ENCODE measurements at places on chromosomes 2 and 18. TPM values are rescaled to one million over a fixed set of nuclear protein-coding genes. Genes with fewer than 3 reads are reported as not detected.
A peak's percentile ranks its signal among the peaks of the same experiment; 100 is the strongest.

The LYG2 gene
- total RNA-seq: not detected

DNA sequence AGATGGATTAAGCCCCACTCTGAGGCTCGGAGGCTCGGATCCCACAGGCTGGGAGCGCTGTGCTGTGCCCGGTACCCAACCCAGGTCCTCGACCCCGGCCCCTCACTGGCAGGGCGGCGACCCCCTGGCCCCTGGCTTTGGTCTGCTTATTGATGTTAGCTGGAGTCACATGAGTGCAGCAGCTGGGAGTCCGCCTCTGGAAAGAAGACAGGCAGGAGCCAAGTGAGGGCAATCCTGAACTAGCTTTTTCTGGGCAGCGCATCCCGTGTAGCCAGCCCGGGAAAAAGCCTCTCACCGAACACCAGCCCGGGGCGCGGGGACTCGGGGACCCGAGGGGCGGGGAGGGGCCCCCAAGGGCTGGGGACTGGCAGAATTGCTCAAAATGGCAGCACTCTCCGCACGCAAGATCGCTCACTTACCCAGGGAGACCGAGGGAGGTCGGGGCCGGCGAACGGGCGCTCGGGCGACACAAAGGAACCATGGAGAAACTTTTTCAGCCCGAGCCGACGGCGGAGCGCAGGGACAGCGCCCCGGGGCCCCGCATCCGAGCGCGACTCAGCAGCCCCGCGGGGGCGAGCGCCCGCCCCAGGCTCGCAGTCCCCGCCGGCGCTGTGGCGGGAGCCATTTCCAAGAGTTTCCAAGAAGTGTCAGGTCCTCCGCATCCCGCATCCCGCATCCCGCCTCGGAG is 567 bp downstream of the TMEM200C start:
- peak; percentile 8 for DNase-seq

The KRCC1 gene
- 42.1 TPM for total RNA-seq

The TXNDC2 gene
- total RNA-seq: 0.06 TPM

The C1QL2 gene
- not detected for total RNA-seq

DNA sequence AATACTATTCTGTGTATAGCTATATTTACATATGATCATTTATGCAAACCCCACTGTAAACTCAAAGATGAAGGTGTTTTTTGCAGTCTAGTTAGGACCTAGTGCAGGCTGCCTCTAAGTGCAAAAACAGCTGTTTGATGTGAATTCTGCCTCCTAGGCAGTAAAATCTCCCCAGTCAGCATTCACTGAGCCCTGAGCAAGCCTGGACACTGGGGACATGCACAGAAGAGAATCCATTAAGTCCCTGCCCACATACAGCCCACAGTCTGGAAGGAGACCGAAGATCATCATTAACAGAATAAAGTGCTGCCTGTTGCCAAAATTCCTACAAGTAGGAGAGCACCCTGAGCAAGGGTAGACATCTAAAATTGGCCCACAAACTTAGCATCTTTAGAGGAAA is 14.4 kb upstream of the BIN1 start:
- DNase-seq: no peak

- peak; percentile 88 for DNase-seq
Measured at GRCh38 chr2:43707255-43708015, 31.2 kb upstream of the C1GALT1C1L start.

- no peak for DNase-seq
Measured at GRCh38 chr18:12637901-12638643, 19.8 kb downstream of the SPIRE1 start.

DNA sequence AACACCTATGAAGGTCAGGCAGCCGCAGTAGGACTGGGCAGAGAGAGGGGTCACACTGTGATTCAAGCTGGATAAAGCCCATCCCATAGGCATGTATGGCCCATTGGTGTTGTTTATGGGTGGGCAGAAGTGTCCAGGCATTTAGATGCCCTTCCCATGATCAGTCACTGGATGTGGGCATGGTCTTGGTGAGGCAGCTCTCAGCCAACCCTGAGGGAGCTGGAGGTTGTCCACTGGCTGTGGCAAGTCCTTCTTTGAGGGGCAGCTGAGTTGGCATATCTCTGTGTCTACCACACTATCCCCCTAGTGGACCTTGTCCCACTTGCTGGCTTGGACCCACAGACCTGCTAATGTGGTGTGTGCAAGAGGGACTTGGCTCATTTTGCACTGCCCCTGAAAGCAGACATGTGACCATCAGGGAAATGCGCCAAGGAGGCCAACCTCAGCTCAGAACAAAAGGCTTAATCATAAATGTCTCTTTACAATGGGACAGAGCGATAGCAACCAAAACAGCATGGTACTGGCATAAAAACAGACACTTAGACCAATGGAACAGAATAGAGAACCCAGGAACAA is 82.0 kb downstream of the TMEM17 start:
- DNase-seq: no peak

DNA sequence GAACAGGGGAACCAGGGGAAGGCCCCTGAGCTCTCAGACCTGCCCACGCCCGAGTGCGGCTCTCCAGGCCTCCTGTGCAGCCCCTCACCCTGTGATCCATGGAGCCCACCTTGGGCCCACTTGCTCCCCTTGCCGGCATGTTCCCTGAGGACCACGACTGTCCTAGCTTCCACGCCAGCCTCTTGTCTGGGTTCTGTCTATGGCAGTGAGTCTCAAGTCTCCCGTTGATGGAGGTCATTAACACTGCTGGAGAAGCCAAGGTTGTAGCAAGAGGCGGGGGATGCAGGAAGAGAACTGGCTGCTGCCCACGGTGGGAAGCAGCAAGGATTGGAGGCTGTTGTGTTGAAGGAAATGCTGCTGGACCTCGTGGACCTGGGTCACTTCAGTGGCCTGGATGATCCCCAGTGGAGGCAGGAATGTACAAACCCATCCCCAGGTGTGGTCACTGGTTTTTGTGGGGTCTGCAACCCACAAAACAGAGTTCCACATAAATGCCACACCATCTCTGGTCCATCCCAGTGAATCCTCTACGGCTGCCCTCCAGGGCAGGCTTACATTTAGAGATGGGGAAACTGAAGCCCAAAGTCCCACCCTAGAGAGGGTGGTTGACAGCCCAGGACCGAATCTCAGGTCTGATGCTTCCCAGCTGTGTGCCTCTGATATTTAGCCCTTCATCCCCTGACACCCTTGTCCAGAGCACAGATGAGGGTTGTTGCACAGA is 150.3 kb downstream of the NDUFA10 start:
- DNase-seq: no peak

GRCh38 chr18:56787390-56787789 is 136.2 kb downstream of the WDR7 start:
- DNase-seq: no peak

- DNase-seq: peak; percentile 49
Measured at GRCh38 chr18:11320986-11321385, 171.6 kb upstream of the PIEZO2 start.

DNA sequence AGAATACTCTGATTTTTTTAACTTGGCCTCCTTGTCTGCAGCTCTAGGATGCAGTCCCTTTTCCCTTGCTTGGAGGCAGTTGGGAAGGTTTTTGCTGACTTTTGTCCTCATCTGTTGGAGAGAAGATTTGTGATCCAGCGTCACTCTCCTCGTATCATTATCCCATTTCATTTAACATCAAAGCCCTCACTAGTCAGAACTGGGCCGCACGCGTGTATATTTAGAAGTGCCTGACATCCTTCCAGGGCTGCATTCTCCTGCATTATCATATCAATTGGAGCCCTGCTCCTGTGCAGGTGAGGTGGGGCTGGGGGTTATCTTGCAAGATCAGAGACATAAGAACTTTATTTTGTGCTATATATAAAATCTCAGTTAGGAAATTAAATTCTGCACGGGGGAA is 435.1 kb upstream of the HS6ST1 start:
- no peak for DNase-seq

The BOLL gene
- total RNA-seq: not detected

The LHCGR gene
- total RNA-seq: not detected

DNA sequence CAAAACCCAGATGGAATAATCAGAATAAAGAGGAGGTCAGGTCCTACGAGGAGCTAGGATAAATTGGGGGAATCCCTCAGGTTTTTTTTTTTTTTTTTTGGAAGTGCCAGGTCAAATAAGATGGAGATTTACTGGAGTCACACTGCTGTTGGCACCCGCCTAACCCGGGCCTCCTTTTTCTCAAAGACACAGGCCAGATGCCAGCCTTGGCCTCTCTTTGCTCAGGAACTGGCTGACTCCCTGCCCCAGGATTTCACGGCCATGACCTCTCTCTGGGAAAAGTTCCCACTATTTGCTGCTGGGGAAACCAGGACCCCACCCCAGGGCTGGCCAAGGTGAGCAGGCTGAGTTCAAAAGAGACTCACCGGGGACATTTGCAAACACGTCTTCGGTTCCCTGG is 2.5 kb downstream of the CD8A start:
- DNase-seq: no peak

GRCh38 chr2:191497822-191498221 is 180.1 kb upstream of the NABP1 start:
- no peak for DNase-seq

DNA sequence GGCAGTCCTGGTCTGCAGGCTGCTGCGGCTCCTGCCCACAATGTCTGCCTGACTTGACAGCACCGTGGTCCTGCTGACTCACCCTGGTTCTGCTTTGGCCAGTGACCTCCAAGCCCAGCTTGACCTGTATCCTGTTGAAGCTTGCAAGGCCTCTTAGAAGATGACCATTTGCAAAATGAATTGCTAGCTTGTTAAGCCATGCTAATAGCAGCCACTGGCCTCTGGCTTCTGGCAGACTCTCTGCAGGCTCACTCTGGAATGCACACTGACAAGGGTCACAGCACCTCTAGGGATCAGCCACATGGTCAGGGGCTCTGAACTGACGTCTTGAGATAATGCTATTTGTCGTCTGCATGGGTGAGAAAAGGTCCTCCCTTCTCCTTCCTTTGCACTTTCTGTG is 25.9 kb downstream of the CNGA3 start:
- no peak for DNase-seq

DNA sequence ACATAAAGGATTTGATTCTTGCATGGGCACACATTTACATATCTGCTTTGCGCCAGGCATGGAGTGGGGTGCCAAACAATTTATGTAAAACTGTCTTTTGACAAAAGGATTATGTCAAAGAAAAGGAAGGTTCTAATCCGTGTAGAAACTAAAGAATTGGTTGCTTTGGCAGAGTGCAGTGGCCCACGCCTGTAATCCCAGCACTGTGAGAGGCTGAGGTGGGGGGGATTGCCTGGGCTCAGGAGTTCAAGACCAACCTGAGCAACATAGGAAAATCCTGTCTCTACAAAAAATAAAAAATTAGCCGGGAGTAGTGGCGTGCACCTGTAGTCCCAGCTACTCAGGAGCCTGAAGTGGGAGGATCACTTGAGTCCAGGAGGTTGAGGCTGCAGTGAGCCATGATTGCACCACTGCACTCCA is 1.1 kb upstream of the MTERF4 start:
- no peak for DNase-seq

The SLC9A4 gene
- not detected for total RNA-seq

The ANKRD36 gene
- total RNA-seq: 18.4 TPM
